ENCODE measurements at places on chromosomes 2 and 18. TPM values are rescaled to one million over a fixed set of nuclear protein-coding genes. Genes with fewer than 3 reads are reported as not detected.

SGO2 gene
- total RNA-seq = 0.75 TPM

DPP4 gene
- 7.0 TPM for total RNA-seq

TXNDC2 gene
- total RNA-seq = 0.27 TPM

CXCR1 gene
- not detected for total RNA-seq

SERPINB2 gene
- not detected for total RNA-seq

ILKAP gene
- 32.4 TPM for total RNA-seq

GREB1 gene
- total RNA-seq = 0.41 TPM

MTCL1 gene
- 12.3 TPM for total RNA-seq

- no peak for DNase-seq
- H3K27me3 ChIP-seq = no peaks in the 10 kb centered on the region
- H3K4me1 ChIP-seq = no peaks in the 10 kb centered on the region
These were observed 168.8 kb downstream of the ZNF385B start for GRCh38 chr2:179692610-179693009.

- H3K4me1 ChIP-seq = no peaks in the 10 kb centered on the region
- DNase-seq = no peak
- H3K27me3 ChIP-seq = no peaks in the 10 kb centered on the region
- H3K36me3 ChIP-seq = no peaks in the 10 kb centered on the region
- no peak overlapping the region for H3K27ac ChIP-seq
These were observed 119.0 kb downstream of the ARL4C start for GRCh38 chr2:234377761-234378391.

GRCh38 chr2:204530464-204530805 is 14.8 kb upstream of the PARD3B start:
- no peaks in the 10 kb centered on the region for H3K27me3 ChIP-seq
- no peak overlapping the region for H3K4me3 ChIP-seq
- peaks cover 40% of the 10 kb centered on the region for H3K4me1 ChIP-seq
- no peak for DNase-seq
- H3K27ac ChIP-seq = peak overlapping the region; percentile 69

DNA sequence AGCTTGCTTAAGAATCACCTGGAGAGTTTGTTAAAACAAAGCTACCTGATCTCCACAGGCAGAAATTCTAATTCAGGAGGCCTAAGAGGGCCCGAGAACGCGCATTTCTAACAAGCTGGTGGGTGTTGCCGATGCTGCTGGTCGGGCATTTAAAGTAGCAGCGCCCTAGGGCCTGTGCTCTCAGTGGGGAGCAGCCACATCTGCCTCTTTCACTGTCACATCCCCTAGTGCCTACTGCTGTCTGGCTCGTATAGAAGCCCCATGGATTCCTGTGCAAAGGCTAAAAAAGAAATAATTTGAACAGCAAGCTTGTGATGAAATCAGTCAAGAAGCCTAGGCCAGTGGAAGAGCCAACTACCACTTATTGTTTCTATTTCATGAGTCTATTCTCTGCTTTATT is 126.7 kb upstream of the SMIM21 start:
- H3K27ac ChIP-seq = no peak overlapping the region
- no peaks in the 10 kb centered on the region for H3K36me3 ChIP-seq
- no peak for DNase-seq

DNA sequence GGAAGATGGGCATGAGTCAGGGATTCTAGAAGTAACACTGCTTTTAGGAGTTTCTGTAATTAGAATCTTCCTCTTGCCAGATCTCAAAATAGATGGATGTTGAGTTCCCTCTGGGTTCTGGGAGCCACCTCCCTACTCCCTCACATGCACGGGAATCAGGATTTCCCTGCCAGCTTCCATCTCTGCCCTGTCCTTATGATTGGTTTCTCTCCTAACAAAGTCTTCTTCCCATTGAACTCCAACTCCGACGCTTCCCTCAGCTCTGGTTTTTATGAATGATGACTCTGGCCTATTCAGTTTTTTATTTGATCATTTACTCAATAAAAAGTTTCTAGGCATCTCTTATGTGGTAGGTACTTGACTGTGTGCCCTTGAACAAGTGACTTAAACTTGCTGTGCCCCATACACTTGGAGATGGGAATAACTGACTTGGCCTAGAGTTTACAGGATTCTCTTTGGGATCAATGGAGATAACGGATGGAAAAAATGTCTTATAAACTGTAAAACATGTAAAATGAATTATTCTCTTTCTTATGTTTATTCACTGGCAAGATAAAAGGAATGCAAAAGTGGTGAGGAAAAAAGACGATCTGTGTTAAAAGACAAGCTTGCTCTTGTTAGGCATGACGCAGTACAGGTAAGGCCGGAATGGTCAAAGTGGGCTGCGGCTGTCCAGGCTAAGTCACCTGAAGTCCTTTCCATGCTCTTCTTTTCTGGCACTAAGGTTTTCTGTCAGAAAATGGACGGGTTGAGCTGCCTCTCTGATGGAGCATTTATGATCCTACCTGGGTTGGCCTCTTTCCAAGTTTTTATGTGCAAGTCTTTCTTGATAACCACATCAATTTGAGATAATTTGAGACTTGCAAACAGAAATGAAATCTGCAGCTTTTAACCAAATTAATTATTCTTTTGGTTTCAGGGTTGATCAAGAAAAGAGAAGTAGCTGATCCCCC is 199.6 kb downstream of the MYCN start:
- no peaks in the 10 kb centered on the region for H3K27me3 ChIP-seq
- H3K4me3 ChIP-seq = no peak overlapping the region
- no peak overlapping the region for H3K27ac ChIP-seq

DNA sequence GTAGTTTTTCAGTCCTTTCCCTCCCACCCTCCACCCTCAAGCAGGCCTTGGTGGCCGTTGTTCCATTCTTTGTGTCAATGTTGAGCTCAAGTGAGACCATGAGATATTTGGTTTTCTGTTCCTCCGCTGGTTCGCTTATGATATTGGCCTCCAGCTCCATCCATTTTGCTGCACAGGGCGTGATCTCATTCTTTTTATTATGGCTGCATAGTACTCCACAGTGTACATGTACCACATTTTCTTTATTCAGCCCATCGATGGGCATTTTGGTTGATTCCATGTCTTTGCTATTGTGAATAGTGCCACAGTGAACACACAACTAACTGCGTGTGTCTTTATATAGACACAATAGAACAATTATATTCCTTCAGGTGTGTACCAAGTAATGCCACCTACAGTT is 14.1 kb downstream of the AGAP1 start:
- H3K4me1 ChIP-seq = peaks cover 42% of the 10 kb centered on the region
- no peak for DNase-seq
- no peak overlapping the region for H3K4me3 ChIP-seq
- peak overlapping the region; percentile 30 for H3K27ac ChIP-seq
- H3K36me3 ChIP-seq = no peaks in the 10 kb centered on the region

- no peak overlapping the region for H3K4me3 ChIP-seq
- H3K27ac ChIP-seq = no peak overlapping the region
- no peaks in the 10 kb centered on the region for H3K36me3 ChIP-seq
- no peaks in the 10 kb centered on the region for H3K4me1 ChIP-seq
- no peak for DNase-seq
These were observed 567.0 kb upstream of the CRIM1 start for GRCh38 chr2:35788543-35788942.

DNA sequence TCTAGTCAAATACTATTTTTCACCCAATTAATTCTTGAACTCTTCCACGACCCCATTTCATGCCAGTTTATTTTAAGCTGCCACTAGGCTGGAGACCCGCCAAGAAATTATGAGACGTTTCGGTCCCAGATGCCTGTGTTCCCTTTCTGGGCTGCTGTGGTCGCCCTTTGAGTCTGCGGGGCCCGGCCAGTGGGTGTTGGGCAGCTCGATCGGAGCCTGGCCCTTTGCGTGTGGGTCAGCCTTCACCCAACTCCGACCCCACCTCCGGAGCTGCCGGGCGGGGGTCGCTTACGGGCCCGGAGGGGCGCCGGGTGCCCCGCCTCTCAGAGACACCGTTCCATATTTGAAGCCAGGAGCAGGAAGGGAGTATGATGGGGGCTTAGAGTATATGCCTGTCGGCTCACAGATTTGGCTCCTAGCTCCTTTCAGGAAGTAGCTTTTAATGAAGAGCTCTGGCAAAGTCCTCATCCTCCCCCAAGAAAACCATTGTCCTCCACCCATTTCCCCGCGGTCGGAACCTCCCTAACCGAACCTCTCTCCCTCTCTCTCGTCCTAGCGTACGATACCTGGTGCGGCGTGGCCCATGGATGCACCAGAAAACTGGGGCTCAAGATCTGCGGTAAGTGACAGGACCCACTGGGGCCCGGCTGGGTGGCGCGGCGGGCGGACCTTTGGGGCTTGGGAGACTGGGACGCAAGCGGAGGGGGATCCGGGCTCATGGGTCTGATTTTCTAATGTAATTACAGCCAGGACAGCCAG is 5.0 kb downstream of the GAD1 start:
- peaks cover 95% of the 10 kb centered on the region for H3K27me3 ChIP-seq
- H3K27ac ChIP-seq = no peak overlapping the region
- H3K4me1 ChIP-seq = peaks cover 59% of the 10 kb centered on the region
- H3K4me3 ChIP-seq = no peak overlapping the region
- no peaks in the 10 kb centered on the region for H3K36me3 ChIP-seq
- no peak for DNase-seq

- no peak overlapping the region for H3K27ac ChIP-seq
- H3K4me1 ChIP-seq = no peaks in the 10 kb centered on the region
- DNase-seq = no peak
- H3K4me3 ChIP-seq = no peak overlapping the region
- no peaks in the 10 kb centered on the region for H3K27me3 ChIP-seq
These were observed 34.7 kb upstream of the DTNB start for GRCh38 chr2:25707927-25708590.

GRCh38 chr2:48395658-48396057 is 134.3 kb upstream of the STON1 start:
- no peak overlapping the region for H3K27ac ChIP-seq
- no peak for DNase-seq
- no peaks in the 10 kb centered on the region for H3K36me3 ChIP-seq
- H3K4me1 ChIP-seq = no peaks in the 10 kb centered on the region
- H3K4me3 ChIP-seq = no peak overlapping the region

DNA sequence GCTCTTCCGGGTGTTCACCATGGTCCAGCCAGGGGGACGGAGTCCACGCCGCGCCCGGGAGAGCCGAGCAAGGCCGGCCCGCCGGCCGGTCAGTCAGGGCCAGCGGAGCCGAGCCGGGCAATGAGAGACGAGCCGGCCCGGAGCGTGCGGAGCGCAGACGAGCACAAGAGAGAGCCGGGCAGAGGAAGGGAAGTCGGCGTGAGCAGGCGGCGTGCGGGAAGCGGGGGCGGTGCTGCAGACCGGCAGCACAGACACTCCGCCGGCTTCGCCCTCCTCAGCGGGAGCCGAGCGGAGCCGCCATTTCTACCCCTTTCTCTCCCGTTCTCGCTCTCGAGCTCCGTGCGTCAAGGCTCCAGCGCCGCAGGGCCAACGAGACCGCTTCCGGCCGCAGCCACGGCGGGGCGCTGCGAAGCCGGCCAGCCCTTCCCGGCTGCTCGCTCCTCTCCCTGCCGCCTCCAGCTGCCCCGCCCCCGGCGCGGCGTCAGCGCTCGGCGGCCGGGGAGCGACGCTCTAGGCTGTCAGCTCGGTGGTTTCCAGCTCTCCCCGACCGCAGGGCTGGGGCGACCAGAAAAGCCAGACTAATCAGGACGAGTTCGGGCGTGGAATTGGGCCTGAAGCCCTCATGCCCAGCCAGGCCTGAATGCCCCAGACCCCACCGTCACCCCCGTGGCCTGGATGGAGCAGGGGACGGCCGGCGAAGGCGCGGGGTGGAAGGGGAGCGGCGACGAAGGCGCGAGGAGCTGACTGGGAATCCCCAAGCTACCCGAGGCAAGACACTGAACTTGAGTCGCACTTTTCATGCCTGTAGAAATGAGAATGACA is at the start of gene ATAD2B:
ATAD2B (minus strand) TSS at position 374 of the 822 bp plus-strand sequence; CDS start at position 21, 353 bp downstream.
- peaks cover 17% of the 10 kb centered on the region for H3K4me1 ChIP-seq
- peak within 1 kb of the TSS; percentile 99 for H3K27ac ChIP-seq
- DNase-seq = peak; percentile 94
- no peaks in the 10 kb centered on the region for H3K36me3 ChIP-seq

DNA sequence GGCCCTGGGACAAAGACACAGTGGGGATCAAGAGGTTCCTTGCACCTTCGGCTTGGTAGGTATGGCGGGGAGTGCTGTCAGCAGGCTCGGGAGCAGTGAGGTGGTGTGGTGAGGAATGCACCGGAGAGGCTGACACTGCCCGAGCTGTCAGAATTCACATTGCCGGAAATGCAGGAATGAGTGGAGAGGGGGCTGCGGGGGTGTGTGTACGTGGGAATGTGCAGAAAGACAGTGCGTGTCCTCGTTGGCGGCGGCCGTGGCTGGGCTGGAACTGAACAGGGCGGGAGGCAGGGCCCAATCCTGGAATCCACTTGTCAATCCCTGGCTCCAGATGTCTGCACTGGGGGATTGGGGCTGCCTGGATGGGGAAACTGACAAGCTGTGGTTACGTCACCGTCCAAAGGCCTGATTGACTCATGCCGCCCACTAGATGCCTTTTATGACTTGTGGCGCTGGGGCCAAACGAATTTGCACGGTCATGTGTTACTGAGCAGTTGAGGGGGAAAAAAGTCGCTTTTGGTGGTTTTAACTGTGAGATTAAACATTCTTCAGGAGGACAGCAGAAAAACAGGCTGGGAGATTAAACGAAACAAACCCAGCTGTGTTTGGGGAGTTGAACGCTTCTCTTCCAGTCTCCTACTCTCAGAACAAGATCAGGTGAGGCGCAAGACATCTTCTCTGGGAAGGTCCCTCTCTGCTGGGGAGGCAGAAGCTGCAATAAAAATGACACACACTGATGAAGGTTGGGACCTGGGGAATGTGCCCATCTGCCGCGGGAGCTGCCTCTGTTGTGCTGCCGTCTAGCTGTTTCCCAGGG is 189.4 kb upstream of the GLI2 start:
- H3K36me3 ChIP-seq = no peaks in the 10 kb centered on the region
- no peaks in the 10 kb centered on the region for H3K27me3 ChIP-seq
- DNase-seq = peak; percentile 17
- H3K27ac ChIP-seq = no peak overlapping the region

DNA sequence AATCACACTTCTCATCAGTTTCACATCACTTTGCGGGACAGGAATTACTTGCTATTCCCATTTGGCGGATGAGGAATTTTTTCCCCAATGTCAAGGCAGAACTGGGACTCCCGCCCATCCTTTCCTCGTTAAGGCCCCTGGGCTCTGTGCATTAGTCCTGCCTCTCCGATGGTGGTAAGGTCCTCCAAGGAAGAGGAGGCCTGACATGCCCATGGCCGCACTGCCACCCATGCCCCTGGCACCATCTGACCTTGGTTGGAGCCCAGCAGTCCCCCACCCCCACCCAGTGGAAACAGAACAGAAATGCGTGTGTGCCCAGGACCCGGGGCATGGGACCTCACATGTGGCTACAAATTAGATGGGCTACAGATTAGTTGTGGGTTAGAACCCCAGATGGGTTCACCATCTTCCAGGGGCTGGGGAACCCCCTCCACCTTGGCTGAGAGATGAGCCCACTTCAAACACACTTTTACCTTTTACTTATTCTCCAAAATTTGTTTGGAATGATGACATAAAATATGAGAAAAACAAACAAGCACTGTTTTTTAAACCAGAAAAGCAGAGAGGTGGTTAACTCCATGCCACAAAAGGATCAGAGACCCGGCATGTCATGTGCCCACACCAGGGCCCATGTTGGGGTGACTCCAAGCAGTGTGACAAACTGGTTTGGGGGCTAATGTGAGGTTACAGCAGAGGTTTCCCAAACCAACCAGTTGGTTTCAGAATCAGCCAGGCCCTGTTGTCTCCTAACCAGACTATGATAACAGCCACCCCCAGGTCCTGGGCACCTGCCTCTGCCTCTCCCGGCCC is 11.0 kb upstream of the DUSP2 start:
- H3K27me3 ChIP-seq = no peaks in the 10 kb centered on the region
- no peaks in the 10 kb centered on the region for H3K36me3 ChIP-seq
- DNase-seq = no peak
- no peaks in the 10 kb centered on the region for H3K4me1 ChIP-seq
